ENCODE measurements at places on chromosomes 6 and 20.

DNA sequence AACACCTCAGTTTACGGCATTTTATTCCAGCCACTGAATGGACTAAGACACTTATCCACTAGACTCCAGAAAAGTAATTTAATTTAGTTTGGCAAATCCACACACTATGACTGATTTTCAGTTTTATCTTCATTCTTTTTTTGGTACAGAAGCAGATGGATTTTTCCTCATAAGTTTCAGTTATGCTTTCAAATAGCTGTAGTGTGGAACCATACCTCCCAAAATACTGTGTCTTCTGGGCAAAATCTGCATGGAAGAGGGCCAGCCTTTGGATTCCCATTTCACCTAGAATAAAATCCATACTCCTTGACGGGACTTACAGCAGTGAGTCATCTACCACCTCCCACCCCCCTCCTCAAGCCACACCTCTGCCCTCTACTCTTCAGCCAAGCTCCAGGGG is 43.0 kb downstream of the GSTA2 start:
- no peak for DNase-seq

DNA sequence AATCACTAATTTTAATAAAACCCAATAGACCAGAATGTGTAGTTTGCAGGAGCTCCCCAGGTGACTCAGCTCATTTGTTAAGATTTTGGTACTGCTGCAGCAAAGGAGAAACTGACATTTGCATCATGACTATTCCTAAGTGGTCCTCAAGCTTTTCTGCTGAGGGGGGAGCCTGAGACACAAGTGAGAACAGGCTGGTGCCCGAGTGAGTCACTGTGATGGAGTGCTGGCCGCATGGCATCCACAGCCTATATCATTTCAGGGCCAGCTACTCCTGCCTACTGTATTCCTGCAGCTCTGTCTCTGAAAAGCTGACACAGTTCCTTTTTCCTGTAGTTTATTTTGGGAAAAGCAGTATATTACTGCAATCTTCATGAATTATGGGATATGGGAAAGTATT is 113.7 kb upstream of the ENPP5 start:
- no peak for DNase-seq

DNA sequence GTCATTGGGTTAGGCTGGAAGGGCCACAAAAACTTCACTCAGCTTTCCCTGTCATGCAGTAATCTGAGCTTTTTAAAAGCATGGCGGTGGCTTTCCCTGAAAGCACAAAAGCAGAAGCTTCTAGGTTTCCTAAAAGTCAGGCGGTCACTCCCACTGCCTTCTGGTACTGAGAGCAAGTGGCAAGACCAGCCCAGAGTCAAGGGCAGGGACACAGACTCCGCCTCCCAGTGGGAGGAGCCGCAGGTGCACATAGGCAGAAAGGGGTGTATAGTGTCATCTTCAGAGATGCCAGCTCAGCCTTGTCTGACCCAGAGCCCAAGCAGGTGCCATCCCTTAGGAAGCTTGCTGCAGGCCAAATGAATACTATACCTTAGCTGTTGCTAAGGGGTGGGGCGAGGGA is 18.0 kb upstream of the PACSIN1 start:
- DNase-seq = no peak

DNA sequence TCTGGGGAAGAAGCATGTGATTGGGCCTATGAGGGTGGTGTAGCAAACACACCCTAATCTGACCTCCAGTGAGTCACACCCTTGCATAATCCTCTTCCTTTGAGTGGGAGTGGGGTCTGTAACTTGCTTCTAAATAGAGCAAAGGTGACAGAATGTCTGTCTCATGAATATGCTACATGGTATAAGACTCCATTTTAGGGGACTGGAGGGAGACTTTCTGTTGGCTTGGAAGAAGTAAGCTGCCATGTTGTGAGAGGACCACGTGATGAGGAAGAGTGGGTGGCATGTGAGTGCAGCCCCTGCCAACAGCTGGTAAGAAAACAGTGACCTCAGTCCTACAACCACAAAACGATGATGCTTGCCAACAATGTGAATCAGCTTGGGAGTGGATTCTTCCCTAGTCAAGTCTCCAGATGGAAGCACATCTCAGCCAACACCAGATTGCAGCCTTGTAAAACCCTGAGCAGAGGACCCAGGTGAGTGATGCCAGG is 3.7 kb downstream of the AK9 start:
- no peak for DNase-seq

- DNase-seq = no peak
Measured at GRCh38 chr6:31559958-31560696, 12.0 kb upstream of the LTA start.

DNA sequence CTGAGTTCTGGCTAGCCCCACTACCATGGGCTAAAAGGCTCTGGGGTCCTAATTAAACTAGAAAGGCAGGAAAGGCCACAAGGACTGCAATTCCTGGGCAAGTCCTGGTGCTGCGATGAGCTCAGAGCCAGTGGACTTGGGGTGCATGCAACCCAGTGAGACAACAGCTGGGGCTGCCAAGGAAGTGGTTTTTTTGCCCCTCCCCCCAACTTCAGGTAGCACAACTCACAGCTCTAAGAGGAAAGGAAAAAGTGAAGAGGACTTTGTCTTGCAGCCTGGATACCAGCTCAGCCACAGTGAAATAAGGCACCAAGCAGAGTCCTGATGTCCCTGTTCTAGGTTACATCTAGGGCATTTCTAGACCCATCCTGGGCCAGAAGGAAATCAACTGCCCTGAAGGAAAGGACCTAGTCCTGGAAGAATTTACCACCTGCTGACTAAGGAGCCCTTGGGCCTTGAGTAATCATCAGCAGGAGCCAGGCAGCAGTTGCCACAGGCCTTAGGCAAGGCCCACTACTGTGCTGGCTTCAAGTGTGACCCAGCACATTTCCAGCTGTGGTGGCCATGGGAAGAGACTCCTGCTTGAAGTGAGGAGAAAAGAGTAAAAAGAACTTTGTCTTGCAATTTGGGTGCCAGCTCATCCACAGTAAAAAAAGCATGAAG is 358.4 kb downstream of the BTBD3 start:
- no peak for DNase-seq

GRCh38 chr6:33750244-33750991 is 3.7 kb upstream of the IP6K3 start:
- no peak for DNase-seq

DNA sequence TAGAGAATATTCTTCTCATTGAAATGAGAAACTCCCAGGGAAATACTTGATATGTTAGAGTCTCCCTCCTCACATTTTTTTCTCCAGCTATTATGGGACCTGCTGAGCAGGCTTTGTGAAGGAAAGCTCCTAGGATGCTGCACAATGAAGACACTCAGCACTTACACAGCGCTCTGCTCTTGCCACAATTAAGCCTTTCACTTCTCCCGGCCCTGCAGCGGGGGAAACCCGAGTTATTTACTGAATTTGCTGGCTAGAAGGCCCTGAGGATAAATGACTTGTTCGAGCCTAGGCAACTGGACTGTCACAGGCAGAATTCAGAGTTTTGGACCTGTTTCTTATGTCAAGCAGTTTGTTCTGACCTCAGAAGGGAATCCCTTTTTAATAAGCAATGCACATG is 102.0 kb downstream of the MAP3K7 start:
- no peak for DNase-seq

DNA sequence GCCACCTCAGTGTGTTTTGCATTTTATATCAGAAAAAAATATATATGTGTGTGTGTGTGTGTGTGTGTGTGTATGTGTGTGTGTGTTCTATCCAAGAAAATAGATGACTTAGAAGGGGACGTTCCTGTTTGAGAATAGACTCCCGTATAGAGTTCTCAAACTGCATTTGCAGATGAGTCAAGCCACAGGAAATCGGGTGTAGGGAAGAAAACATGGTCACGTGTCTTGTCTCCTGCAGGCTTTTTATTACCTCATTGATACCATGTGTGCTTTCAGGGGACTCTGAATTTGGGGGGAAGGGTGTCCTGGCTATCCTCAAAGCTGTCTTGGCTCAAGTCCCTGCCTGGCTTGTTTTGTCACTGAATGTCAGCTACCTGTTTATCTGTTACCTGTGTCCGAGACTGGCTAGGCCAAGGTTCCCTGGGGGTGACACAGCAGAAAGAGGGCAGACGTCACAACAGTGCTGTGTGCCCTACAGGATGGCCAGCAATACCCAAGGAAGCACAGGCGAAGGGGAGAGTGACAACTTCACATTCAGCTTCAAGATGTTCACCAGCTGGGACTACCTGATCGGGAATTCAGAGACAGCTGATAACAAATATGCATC is 55.7 kb upstream of the NOP56 start:
- no peak for DNase-seq

- no peak for DNase-seq
Measured at GRCh38 chr20:49620364-49621240, 52.7 kb upstream of the PTGIS start.

GRCh38 chr6:169906688-169907418 is 155.4 kb downstream of the ERMARD start:
- no peak for DNase-seq

GRCh38 chr6:100751590-100751989 is 129.5 kb downstream of the ASCC3 start:
- DNase-seq = no peak

Data from amniotic stem cell (primary cell).